ENCODE measurements at places on chromosomes 7 and 10.

GRCh38 chr10:51585742-51586141, 113.7 kb downstream of the CSTF2T start:
- DNase-seq = no peak

GRCh38 chr7:7707806-7708205, 10.6 kb downstream of the RPA3 start:
- DNase-seq = no peak

DNA sequence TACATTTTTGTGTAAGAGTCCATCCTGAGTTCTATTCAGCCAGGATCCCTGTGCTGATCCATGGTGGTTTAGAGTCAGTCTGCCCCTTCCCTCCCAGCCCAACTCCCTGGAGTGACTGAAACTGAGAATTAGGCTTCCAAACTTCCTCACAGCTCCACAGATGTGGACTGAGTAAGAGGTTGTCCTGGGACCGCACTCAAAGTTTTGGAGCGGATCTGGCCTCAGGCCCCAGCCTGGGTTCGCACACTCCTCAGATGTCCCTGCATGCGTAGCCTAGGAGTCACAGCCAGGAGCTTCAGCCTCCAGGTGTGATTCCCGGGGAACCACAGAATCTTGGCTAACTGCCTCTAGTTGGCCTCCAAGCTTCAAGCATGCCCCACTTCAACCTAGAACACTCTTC, 218.1 kb downstream of the C7orf25 start:
- DNase-seq = no peak

GRCh38 chr10:126157189-126157588, 231.1 kb downstream of the ADAM12 start:
- DNase-seq = no peak

- no peak for DNase-seq
Observed at GRCh38 chr7:22109761-22110160, 164.1 kb upstream of the CDCA7L start.

DNA sequence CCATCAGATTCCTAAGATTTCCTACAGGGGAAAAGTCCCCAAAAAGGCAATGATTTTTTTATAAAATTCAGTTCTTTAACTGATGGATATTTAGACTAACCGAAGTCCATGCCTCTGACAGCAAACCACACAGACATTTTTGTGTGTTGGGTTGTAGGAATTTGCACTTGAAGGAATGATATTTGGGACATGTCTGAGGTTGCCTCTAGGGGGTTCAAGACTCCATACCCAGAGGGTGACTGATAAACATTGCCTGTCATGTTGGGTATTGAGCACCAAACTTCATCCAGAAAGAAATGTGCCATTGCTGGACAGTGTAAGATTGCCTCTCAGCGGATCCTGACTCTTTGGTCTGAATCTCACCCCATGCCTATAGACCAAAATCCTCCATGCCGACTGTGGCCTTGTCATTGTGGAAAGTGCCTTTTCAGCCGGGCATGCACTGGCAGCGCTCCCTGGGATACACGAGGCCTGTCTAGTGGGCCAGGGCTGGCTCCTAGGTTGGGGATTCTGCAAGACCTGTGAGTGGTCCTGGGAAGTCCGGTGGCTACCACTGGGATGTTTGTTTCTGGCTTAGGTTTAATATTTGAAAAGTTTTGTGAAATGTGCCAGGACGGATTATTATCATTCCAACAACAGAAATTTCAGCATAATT, 252.9 kb downstream of the WDR37 start:
- no peak for DNase-seq

GRCh38 chr10:61232780-61233179, 220.4 kb downstream of the TMEM26 start:
- no peak for DNase-seq

DNA sequence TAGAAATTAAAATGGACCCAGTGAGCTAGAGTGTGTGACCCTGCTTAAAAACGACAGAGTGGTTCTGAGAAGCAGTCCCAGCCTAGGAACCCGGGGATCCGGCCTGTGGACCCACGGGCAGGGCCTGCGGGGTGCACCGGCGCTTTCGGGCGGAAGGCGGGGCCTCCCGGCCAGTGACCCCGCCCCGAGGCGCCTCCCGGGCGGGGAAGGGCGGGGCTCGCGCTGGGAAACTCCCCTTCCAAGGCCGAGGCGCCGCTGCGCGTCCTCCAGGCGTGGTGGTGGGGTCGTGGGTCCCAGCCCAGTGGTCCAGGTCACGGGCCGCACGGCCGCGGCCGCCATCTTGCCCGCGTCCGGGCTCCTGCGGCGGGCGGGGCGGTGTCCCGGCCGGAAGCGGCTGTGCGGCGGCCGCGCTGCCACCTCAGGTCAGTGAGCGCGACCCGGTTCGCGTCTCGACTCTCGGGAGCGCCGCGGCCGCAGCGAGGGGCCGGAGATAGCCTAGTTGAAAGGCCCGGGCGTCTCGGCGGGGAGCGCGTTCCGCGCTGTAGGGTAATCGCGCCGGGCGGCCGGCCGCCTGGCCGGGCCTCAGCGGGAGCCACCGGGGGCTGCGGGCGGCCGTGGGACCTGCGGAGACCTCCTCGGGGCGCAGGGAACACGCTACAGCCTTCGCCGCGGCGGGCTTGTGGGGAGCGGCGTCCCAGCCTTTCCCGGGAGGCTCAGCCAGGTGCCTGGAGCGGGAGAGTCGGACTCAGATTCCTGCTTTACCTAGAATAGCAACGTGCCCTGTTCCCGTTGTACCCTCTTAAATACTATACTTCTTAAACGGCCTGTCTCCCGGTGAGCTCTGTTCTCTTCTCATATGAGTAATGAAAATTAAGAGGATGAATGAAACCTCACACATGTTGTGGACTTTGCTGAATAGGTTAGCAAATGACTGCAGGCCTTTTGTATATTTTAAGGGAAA, at the start of gene MIOS:
TSS of gene MIOS (plus strand) at position 234 of the 961 bp plus-strand sequence. CDS start 5,592 bp downstream, outside the sequence.
- peak; percentile 78 for DNase-seq

DNA sequence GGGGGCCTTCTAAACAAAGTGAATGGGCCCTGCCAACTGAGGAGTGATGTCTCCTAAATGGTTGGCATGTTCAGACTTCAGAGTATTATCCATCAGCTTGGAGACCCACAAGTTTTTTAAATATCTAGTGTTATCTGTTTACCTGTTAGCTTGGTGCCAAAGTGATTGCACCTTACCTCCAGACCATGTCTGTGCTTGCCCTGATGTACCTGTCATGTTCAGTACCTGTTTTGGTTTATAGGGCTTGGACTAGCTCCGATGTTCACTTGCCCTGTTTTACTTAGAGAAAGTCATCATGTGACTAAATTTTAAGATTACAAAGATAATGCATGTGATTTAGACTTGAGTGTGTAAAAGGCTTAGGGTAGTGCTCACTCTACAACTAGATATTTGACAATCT, 67.7 kb downstream of the CNNM2 start:
- DNase-seq = no peak

DNA sequence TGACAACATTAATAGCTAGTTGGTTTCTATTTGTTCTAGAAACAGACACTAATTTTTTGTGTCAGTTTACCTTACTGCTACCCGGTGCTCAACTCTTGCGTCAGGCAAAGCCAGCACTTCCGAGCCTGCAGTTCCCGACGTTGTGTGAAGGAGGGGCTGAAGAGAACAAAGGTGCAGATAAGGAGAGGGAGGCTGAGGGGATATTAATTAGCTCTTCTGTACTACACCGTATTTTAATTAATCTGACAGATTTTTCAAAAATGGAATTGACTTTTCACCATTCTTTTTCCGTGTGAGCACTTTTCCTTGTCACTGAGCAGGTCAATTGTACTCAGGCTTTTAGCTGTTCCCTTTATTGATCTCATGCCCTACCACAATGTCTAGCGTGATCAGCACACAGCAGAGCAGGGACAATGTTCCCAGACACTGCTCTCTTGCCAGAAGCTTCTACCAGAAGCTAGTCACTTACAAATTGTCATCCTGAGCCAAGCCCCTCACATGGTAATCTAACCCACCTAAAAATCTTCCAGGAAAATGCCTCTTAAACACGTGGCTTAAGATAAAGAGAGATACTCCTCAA, 650.5 kb upstream of the MKI67 start:
- DNase-seq = no peak

GRCh38 chr7:137313201-137313600, 30.3 kb downstream of the PTN start:
- DNase-seq = no peak

DNA sequence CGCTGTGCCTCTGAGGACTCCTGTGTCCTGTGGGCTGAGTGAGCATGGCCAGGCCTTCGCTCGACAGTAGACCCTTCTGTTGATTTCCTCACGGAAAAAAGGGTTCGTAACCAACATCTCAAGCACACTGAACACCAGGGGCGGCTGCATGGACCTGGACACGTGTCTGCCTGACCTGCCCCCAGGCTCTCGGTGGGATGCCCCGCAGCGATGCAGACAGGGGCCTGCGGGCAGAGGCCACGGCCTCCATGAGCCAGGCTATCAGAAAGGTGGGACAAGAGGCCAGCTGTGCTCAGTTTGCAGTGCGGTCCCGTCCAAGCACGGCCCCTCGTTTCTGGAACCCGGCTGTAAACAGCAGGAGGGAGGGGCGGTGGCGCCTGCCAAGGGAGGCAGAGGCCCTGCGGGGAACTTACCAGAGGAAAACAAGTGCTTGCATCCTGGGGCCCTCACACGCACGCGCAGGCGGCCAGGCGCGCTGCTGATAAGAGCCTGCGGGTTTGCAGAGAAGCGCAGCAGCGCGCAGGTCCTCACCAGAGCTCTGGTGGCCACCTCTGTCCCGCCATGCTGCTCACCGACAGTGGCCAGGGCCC, 10.6 kb downstream of the GPR146 start:
- no peak for DNase-seq

DNA sequence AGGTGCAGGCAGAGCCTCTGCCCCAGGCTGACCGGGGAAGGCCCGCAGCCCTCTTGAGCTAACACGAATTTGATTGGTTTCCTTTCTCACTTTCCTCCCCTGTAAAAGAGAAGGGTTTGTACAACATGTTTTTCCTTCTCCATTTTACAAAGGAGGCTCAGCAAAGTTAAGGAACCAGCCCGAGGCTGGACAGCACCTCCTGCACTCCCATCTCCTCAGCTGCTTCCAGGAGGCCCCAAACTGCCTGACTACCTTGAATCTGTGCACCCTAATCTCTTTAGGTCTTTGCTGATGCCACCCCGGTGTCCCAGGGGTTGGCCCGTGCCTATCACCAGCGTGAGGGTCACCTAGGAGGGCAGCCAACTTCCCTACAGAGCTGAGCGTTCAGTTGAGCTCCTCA, 4.2 kb downstream of the ALKBH4 start:
- DNase-seq = no peak

- DNase-seq = no peak
Observed at GRCh38 chr10:10256860-10257259, 760.8 kb upstream of the CELF2 start.

- DNase-seq = no peak
Observed at GRCh38 chr10:69741671-69742355, 59.9 kb upstream of the COL13A1 start.

DNA sequence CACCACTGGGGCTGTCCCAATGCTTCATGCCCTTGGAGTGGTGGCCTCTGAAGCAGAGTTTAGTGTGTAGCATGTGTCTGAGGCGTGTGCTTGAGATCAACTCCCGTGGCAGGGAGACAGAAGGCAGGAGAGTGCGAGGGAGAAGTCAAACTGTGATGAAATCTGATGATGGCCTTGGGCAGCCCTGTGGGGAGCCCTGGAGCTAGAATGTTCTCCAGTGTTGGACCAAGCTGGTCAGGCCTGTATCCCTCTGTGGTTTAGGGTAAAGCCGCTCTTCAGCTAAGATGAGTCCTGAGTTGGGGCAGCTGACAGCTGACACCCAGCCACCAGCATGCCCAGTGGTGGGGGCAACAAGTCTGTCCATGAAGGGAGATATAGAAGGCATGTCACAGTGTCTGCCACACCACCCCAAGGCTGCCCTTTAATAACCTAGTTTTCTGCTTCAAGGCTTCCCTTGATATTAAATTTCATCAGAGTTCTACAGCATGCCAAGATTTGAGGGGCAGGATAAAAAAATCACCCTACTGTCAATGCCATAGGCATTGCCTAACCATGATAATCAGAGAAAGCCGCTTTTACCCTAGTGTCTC, 170.5 kb upstream of the SVIL start:
- no peak for DNase-seq

DNA sequence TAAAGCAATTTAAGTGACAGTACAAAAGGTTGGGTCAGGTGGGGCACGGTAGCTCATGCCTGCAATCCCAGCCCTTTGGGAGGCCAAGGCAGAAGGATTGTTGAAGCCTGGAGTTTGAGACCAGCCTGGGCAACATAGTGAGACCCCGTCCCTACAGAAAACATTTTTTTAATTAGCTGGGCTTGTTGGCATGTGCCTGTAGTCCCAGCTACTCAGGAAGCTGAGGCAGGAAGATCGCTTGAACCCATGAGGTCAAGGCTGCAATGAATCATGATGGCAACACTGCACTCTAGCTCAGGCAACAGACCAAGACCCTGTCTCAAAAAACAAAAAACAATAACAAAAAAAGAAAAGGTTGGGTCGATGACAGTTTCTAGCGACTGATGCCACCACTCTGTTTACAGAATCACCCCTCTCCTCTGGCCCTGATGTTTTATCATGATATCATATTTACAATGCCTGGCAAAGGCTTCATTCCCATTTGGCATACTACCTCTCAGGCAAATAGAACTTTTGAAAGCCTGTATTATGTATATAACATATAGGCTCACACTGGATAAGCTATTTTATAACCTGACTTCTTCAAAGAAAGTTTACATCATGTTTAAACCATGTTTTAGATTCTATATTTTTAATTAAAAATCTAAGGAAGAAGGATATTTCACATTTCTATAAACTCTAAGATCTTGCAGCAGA, 558 bp upstream of the ABCC2 start:
- no peak for DNase-seq

GRCh38 chr7:27661811-27662489, 733 bp downstream of the HIBADH start:
- DNase-seq = no peak

- DNase-seq = no peak
Observed at GRCh38 chr7:142796501-142797390, 26.0 kb downstream of the PRSS2 start.

- no peak for DNase-seq
Observed at GRCh38 chr10:29790207-29790606, 155.4 kb upstream of the SVIL start.

- no peak for DNase-seq
Observed at GRCh38 chr10:9294865-9295264, 1240.4 kb downstream of the GATA3 start.

DNA sequence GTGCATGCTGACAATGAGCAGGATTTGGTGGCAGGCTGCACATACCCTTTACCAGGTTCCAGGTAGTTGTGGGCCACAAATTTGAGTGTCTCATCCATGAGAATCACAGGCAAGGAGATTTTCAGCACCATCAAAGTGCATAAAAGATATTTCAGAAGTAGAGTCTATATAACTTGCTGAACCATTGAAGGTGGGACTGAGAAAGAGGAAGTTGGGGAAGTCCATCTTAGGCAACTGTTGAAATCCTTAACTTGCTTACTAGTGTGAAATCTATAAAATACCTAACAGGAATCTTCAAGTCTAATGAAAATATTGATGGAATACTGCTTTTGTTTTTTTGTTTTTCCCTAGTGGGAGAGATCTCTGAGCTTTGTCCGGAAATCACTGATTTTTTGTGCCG, 325.1 kb upstream of the PLXDC2 start:
- DNase-seq = no peak

DNA sequence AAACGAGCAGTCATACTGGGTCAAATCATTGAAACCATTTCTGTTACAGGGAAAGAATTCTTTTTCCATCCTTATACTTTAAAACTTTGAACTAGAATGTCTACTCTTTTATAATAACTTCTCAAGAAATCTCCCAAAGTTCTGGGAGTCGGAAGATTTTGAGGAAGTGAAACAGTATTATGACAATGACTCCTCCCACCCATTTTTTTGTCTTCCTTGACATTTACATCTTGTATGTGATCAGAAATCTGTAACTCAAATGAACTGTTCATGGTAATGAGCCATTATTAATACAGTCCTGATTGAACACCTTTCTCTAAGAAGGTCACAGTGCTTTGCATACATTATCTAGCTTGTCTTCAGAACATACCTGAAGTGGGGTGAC, 227.4 kb downstream of the CELF2 start:
- DNase-seq = no peak

Data from stimulated activated CD8-positive, alpha-beta memory T cell treated with anti-CD3 and anti-CD28 coated beads, Interleukin-15, amount 100 ng/mL, for 48 hours (primary cell).